ENCODE measurements at places on chromosomes 12 and 14.

GRCh38 chr14:57493467-57494181 is at the start of gene CCDC198:
Gene CCDC198 (minus strand): TSS chr14:57493857. CDS start chr14:57493715, 142 bp downstream.
- DNase-seq: no peak

GRCh38 chr12:88519802-88520435 is 60.4 kb downstream of the KITLG start:
- DNase-seq: no peak

- no peak for DNase-seq
These were observed 82.8 kb downstream of the BORCS5 start for GRCh38 chr12:12439636-12440035.

GRCh38 chr14:71319666-71320065 is 412.4 kb downstream of the PCNX1 start:
- peak; percentile 30 for DNase-seq

DNA sequence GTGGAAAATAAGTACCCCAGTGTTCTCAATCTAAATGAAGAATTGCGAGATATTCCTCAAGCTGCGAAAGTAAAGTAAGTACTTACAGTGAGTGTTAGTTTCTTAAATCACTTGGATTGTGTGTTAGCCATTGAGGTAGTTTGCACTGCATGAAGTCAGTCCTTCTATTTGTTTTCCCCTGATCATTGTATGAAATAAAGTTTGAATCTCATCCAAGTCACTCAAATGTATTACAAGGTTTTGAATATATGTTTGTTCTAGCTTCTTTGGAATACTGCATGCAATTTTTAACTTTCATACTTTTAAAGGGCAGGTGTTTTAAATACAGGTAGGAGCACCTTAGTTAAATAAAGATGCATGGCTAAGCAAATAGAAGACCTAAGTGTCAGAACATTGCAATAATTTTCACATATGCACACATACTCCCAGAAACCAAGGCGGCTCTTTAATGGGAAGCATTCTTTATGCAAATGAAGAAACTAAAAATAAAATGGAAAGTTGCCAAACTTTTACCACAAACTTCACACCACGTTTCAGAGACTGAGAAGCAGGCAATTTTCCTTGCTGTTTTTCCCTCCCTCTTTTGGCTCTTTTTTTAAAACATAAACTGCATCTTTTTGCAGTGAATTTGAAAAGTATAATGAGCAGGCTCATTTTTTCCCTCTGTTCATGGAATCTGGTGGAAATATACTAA is 105.6 kb downstream of the GPR135 start:
- no peak for DNase-seq

DNA sequence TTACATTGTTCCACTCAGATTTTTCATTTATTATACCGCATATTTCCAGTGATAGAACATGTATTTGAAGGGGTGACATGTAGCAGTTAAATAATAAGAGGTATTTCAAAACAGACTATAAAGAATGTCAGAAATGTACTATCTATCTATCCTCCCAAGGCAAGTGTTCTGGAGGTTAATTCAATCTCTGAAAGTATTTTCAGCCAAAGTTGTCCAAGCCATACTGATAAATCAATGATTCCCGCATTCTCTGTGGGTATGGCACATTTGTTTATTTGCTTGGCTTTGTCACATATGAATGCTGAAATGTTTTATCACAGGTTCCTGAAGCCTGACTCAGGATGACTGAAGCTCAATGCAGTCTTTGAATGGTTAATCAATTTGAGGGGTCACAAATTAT is 35.8 kb downstream of the KCNH5 start:
- DNase-seq: no peak

- DNase-seq: no peak
These were observed 63.2 kb downstream of the AMN start for GRCh38 chr14:102985665-102986064.

DNA sequence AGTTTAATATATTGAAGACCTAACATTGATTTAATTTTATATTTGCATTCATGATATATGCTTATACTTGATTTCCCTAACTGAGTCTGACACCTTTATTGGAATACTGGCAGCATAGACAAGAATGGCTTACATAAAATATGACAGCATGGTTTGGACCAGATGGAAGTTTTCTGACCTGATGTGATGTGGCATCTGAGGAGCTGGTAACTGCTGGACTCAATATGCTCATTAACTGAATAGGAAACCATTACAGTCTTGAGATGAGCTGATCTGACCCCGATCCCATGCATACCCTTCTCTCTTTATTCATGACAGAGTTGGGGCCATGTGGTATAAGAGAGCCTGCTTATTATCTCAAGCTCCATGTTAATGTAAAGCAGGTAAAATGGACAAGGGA is 604.8 kb upstream of the SEL1L start:
- no peak for DNase-seq

DNA sequence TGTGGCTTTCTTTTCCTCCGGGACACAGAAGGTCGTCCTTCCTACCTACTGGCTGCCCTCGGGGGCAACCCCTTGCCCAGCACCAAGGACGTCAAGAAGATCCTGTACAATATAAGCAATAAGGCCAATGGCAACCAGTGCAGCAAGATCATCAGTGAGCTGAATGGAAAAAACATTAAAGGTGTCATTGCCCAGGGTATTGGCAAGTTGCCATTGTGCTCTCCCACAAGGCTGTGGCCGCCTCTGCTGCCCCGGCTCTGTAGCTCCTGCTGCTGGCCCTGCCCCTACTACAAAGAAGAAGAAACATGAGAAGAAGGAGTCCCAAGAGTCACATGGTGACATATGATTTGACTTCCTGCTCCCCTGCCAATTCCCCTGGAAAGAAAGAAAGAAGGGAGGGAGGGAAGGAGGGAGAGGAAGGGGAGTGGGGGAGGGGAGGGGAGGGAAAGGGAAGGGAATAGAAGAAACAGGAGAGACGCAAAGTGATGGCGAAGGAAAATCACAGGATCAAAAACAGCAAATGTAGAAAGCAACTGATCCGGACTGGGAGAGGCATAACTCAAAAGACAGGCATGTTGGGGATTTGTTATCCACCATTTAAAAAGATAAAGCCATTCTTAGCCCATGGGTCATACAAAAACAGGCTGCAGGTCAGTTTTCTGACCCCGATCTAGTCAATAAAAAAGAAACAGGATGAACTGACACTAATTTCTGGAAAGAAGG is 61.3 kb upstream of the RESF1 start:
- no peak for DNase-seq

DNA sequence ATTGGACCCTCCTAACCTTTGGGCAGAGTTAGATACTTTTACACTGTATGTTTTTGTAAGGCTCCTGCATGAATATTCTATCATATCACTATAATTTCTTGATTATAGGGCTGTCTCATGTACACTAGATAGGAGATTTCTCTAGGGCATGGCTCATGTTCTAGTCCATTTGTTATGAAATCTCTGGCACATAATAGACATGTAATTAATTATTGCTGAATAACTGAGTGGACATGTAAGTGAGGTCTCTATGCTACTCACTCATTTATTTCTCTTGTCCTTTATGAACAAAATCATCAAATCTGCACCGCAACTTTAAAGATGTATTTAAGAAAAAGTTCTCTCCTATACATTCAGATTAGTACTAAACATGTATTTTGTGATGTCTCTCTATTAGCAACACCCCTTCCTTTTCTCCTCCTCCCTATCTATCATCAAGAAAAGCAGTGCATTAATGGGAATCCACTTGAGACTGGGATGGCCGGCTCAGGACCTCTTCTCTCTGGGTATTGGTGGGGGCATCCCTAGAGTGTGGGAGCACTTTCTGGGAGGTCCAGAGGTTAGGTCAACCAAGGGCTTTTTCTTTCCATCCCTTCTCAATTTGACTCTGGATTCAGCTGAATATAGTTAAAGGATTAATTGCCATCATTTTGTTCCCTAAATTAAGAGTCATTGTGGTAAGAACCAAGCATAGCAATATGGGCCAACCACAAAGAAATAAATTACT is 168.0 kb upstream of the HMGA2 start:
- DNase-seq: no peak

GRCh38 chr12:121689430-121689829 is 20.0 kb upstream of the MORN3 start:
- no peak for DNase-seq

DNA sequence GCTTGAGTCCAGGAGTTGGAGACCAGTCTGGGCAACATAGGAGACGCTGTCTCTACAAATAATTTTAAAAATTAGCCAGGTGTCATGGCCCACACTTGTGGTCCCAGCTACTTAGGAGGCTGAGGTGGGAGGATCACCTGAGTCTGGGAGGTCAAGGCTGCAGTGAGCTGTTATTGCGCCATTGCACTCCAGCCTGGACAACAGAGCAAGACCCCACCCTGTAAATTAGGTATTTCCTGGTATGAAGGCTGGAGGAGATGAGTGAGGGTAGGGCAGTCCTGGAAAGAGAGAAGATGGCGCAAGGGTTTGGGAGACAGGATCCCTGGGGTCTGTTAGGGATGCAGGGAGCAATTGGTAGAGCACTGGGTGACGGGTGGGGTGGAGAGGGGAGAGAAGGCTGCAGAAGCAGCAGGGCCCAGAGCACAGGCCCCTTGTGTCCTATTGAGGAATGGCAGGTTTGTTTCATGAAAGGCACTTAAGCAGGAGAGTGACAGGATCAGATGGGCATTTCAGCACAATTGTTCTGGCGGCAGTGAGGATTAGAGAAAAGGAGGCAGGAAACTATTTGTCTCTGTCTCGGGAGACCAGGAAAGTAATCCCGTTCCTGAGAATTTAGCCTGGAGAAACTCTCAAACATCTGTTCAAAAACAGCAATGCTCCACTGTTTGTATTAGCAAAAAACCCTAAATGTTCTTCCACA is 47.2 kb upstream of the KTN1 start:
- DNase-seq: peak; percentile 81

GRCh38 chr14:52922656-52923055 is 28.2 kb downstream of the FERMT2 start:
- no peak for DNase-seq

DNA sequence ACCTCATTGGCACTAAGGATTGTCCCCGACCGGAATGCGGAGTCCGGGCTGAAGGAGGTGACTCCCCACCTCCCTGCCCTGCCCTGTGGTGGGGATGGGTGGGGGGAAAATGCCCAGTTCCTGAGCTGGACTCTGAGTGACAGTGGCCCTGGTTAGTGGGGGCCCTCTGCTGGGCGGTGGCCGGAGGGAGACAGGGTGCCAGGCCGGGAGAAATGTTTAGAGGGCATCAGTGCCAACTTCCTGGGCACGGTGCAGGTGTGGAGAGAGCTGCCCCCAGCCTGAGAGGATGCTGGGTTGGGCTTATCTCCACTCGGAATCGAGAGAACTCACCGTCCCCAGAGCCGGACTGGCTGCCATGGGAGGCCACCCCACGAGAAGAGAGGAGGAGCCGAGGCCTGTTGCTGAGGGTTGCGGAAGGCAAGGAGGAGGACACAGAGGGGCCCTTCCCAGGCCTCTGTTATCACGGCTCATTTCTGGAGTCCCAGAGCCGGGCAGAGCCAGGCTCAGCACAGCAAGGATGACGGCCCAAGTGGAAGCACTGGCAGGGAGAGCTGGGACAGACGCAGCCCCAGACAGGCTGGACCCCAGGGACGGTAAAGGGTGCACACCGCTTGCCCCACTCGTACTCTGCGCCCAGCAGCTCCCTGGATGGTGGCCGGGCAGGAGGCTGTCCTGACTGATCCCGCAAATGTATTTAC is 156.7 kb downstream of the KIF26A start:
- DNase-seq: peak; percentile 13

GRCh38 chr12:46983959-46984841 is 95.2 kb upstream of the PCED1B start:
- DNase-seq: peak; percentile 33

DNA sequence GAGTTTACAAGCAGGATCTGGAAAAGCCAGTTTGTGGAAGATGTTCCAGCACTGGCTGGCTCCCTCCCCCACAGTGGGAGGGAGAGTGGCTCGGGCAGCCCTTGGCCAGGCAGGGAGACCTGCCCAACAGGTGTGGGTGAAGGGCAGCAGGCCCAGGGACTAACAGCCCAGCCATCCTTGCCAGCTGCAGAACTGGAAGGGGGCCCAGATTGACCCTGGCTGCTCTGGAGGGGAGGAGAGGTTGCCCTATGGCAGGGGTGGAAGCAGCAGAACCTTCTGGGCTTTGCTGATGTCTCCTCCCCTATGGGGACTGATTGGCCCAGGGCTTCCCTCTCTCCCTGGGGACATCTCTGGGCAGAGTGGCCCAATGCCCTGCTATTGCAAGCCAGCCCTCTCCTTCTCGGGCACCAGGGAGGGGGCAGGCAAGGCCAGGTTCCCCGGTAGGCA is 20.5 kb downstream of the IRF2BPL start:
- peak; percentile 87 for DNase-seq

GRCh38 chr12:68631227-68631626 is 20.5 kb downstream of the RAP1B start:
- no peak for DNase-seq

- DNase-seq: no peak
These were observed 36.3 kb downstream of the LGMN start for GRCh38 chr14:92711976-92712653.

DNA sequence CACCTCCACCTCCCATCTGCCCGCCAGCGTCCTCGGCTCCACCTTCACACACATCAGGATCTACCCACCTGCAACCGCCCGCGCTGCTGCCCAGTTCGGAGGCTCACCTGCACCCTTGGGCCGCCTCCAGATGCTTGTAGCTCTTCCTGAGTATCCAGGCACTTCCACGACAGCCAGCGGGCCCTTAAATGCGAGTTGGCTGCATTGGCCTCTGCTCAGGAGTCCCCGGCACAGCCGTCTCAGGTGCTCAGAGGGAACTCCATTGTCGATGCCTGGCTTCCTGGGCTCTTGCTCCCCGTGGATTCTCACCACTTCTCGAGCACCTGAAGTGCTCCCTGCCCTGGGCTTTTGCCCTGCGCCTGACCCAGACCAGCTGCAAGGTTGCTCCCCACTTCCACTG is 21.9 kb upstream of the CDCA4 start:
- no peak for DNase-seq

GRCh38 chr12:92272061-92272964 is 126.7 kb upstream of the BTG1 start:
- DNase-seq: no peak

DNA sequence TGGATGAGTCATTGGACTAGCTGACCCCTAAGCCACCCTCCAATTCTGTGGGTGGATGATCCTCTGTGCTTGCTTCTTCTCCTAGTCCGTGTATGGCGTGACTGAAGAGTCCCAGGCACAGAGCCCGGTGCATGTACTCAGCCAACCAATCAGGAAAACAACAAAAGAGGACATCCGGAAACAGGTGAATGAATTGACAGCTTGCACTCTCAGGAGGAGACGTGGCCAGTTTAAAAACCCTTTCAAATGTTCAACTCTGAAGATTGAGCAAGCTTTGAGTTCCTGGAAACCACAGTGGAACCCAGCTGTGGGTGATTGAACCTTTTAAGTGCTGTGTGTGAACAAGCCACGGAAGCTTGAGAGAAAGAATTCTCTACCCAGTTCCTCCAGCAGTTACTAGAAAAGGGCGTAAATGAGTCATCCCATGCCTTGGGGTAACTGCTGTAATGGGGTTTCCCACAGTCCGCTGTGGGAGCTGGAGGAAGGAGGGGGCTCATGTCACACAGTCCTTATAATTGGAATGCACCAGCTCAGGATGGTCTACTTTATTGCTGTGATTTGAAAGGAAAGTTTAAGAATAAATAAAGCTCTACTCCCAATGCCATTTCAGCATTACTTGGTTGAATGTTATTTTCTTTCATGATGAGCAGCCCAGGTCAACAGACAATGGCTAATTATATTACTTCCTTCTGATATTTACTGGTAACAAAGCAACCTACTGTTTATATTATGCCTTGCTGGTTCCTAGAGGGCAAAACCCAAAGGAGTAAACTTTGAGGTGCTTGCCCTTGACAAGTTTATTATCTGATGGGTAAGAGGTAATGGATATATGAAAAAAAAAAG is 417.0 kb downstream of the DPF3 start:
- DNase-seq: no peak

- no peak for DNase-seq
These were observed 5.7 kb downstream of the YBX3 start for GRCh38 chr12:10717410-10717809.

GRCh38 chr14:99581374-99581773 is 22.6 kb downstream of the CCDC85C start:
- no peak for DNase-seq

All from WERI-Rb-1 (cell line).